ENCODE measurements at places on chromosomes 12 and 14. TPM values are rescaled to one million over a fixed set of nuclear protein-coding genes. Genes with fewer than 3 reads are reported as not detected.

- DNase-seq: peak; percentile 6
These were observed 2.8 kb upstream of the A2ML1 start for GRCh38 chr12:8819666-8819980.

GRCh38 chr12:42019746-42020145, 124.9 kb downstream of the GXYLT1 start:
- DNase-seq: no peak

DNA sequence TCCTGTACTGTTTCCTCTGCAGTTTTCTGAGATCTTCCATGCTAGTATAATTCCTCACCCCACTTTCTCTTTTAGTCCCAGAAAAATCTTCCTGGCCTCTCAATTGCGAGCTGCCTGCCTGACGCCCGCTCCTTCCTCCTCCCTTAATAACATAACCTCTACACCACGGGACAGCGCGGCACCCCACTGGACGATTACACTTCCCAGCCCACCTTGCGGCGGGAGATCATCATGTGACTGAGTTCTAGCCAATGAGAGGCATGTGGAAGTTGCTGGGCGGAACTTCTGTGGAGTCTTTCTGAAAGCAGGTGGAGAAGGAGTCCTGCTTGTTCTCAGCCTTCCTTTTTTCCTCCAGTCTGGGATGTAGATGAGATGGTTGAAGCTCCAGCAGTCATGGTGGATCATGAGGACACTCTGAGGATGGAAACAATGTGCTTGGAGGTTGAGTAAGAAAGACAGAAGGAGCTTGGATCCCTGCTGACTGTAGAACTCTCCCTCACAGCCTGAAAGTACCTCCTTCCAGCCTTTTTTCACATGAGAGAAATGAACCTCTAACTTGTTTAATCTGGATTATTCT, 133.6 kb upstream of the VRK1 start:
- no peak for DNase-seq

GRCh38 chr14:24398653-24399446, at the start of gene NYNRIN:
Gene NYNRIN, plus strand, starts transcription at chr14:24399003. Its CDS starts 244 bp downstream, at chr14:24399247.
- no peak for DNase-seq

Gene ETV6
- total RNA-seq: 6.6 TPM

DNA sequence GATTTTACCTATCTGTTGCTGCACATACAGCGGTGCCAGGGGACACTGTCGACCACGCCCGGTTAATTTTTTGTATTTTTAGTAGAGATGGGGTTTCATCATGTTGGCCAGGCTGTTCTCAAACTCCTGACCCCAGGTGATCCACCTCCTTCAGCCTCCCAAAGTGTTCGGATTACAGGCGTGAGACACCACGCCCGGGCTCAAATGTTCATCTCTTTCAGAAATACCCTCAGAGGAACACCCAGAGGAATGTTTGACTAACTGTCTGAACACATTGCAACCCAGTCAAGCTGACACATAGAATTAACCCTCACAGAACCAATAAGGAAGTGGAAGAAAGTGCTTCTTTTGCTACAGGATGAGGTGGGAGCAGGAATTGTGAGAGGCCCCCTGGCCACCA, 15.0 kb upstream of the ETFBKMT start:
- no peak for DNase-seq

- peak; percentile 82 for DNase-seq
These were observed 43.0 kb downstream of the EVL start for GRCh38 chr14:100108042-100108825.

DNA sequence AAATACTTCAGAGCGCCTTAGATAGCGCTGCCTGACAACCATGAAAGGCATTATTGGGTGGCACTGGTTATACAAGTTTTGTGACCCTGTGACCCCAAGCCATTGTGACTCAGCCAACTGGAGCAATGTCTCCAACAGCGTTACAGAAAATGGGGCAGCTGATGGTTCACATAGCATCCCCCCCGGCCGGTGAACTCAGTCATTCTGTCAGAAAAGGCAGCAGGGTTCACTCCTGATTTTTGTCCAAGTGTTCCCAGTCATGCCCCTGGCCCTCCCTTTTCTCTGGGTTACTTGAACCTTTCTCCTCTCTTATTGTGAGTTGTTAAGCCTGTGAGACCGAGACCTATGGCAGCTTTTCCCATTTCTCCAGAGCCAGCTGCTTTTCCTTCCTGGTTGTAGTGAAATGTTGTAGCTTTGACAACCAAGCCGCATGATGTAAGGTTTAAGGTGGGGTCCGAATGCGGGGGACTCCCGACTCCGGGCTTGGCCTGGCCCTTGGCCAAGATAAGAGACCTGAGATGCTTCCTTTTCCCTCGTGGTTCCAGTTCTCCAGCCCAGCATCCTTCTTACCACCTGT, 22.0 kb downstream of the CD9 start:
- DNase-seq: peak; percentile 75

DNA sequence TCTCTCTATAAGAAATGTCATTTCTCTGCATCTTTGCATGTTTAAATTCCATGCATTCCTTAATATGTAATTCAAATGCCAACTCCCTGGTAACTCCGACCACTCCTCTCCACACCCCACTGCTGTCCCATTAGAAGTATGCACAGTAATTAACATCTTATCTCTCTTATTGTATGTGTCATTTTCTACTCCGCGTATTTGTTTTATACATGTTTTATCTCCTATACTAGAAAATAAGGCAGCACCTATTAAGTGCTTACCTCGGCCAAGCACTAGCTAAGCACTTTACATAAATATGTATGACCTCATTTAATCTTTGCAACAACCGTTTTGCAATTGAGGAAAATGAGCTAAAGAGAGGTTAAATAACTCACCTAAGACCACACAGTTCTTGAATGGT, 469.8 kb downstream of the BCAT1 start:
- no peak for DNase-seq

DNA sequence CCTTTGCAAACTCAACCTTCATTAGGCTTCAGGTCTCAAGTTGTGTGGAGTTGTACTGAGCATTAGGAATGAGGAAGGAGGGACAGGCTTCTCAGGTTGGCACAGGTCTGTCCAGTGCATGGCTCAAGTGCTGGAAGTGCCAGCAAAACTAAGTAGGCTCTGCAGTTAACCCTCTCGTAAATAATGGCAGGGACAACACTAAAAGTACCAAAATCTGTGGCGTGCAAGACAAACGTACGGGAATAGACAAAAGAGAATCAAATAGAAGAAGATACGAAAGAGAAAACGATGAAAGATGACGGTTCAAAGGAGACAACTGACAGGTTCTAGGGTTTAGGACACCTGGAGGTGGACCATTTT, 612 bp downstream of the TRAPPC6B start:
- DNase-seq: no peak

GRCh38 chr12:65170209-65170881, 962 bp downstream of the LEMD3 start:
- DNase-seq: peak; percentile 58

Gene ARG2
- total RNA-seq: 1.1 TPM

GRCh38 chr12:5898874-5899273, 46.2 kb downstream of the ANO2 start:
- DNase-seq: peak; percentile 16

GRCh38 chr14:93868165-93868564, 59.0 kb upstream of the FAM181A start:
- DNase-seq: no peak

DNA sequence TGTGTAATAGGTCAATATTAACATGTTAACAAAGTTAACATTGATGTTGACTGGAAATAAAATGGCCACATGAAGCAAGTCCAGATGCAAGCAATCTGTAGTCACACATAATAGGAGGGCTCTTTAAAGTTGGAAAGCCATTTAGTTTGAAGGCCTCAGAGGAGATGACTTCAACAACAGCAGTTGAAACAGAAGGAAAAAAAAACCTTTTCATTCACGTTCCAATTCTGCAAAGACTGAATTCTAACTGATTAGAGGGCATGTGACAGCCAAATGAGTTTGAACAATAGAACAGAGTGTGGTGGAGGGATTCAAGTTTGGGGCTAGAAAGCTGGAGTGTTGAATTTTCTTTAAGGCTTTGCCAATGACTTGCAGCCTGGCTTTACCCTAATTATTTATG, 41.5 kb upstream of the DAAM1 start:
- DNase-seq: no peak

DNA sequence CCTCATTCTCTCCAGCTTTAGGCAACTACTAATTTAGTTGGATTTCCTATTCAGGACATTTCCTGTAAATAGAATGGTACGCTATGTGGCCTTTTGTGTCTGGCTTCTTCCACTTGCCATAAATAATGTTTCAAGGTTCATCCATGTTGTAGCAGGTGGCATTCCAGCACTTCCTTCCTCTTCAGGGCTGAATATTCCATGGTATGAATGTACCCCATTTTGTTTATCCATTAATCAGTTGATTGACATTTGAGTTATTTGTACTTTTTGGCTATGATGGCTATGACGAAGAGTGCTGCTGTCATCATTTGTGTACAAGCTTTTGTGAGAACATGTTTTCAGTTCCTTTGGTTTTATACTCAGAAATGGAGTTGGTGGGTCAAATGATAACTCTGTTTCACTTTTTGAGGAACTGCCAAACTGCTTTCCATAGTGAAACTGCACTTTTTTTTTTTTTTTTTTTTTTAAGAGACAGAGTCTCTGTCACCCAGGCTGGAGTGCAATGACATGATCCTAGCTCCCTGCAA, 6.5 kb upstream of the CDK2AP1 start:
- DNase-seq: no peak

DNA sequence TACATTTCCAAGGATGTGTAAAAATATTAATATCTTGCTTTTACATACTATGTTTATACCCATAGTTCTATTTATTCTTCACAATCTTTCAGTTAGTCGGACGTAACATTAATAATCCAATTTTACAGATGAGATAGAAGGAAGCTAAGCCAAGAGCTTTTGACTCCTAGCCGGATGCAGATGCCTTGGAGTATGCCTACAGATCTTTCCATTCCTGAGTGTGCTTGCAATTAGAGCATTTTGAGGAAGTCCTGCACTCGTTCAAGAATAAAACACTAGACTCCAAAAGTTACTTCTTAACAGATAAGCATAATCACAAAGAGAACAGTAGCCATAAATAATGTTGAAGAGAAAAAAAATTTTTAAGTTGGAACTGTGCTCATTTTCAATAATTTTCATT, 337.6 kb upstream of the CLEC14A start:
- no peak for DNase-seq

GRCh38 chr14:92515546-92516343, 2.2 kb downstream of the RIN3 start:
- no peak for DNase-seq

DNA sequence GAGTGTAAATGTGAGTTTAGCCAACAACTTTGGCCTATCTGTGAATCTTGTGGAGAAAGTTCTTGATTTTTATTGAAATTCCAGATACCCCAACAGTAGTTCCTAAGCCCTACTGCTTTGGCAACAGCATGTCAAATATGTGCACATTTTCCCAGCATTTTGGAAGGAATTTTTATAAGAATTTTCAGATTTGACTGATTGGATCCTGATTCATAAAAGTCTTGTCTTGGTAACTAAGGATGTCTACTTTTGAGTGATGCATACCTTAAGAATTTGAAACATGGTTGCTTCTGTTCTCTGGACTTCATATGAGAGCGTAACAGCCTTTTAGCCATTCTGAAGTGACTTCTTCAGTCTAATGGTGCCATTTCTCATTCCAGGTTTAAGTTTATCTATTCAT, 106.7 kb downstream of the ANO4 start:
- DNase-seq: no peak

Gene PRIMA1
- not detected for total RNA-seq

Gene PLXNC1
- not detected for total RNA-seq
